GM23248 (cell line): ENCODE measurements at places on chromosomes 6 and 20. TPM values are rescaled to one million over a fixed set of nuclear protein-coding genes. Genes with fewer than 3 reads are reported as not detected.

- no peak for DNase-seq
These were observed 587.0 kb upstream of the FLRT3 start for GRCh38 chr20:14924433-14924832.

The AKAP12 gene
- total RNA-seq: 15.2 and 15.7 TPM in 2 replicates

The COL9A3 gene
- total RNA-seq: not detected in 2 replicates

DNA sequence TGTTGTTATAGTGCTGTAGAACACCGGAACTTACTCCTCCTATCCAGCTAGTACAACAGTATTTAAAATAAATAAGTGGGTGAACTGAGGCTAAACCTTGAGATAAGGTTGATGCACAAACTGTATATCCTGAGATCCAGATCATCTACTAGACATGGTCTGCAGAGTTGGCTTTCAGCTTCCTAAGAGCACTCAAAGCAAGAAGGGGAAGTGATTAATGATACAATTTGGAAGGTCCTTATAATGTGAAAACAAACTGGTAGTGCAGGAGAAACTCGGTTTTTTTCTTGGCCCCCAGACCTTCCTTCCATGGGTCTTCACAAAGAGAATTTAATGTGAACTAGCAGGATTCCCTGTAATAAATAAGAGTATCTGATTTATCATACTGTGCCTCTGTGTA, 27.4 kb upstream of the RREB1 start:
- DNase-seq: no peak

- peak; percentile 57 for DNase-seq
These were observed 10.9 kb downstream of the PMEPA1 start for GRCh38 chr20:57698867-57699275.

GRCh38 chr20:43853174-43853803, 61.4 kb upstream of the TOX2 start:
- DNase-seq: peak; percentile 68

DNA sequence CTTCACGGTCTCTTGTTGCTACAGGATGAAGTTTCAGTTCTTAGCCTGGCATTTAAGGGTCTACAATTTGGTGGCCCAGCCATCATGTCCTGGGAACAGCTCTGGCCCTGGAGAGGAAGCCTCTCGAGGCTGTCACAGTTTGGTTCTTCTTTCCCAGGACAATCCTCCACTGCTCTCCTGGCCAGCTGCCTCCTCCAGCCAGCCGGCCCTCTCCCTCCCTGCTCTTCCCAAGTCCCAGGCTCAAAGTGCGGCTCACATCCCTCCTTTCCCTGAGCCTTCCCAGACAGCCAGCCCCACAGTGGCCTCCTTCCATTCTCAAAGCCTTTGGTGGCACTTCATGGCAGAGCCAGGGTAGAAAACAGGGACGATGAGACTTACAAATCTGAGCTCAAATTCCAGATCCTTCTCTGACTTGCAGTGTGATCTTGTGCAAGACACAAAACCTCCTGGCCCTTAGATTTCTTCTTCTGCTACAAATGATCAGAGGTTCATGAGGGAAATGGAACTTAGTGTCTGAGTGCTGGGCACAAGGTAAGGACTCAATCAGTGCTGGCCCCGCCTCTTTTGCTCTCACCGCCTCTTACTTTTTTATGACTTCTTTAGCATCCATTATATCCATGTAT, 223.8 kb upstream of the ECI2 start:
- DNase-seq: peak; percentile 53
